Metanephros (tissue), 2 donors: ENCODE measurements at places on chromosomes 13 and 19. TPM values are rescaled to one million over a fixed set of nuclear protein-coding genes. Genes with fewer than 3 reads are reported as not detected.

The CGB3 gene
- total RNA-seq, result not detected

The RUBCNL gene
- total RNA-seq, result 6.1 TPM

The SLC6A16 gene
- 3.2 TPM for total RNA-seq

The THSD8 gene
- not detected for total RNA-seq

The CELF5 gene
- total RNA-seq, result 0.58 TPM

The PCDH17 gene
- total RNA-seq, result 32.4 TPM

The CGB7 gene
- 1.3 TPM for total RNA-seq

The PCCA gene
- total RNA-seq, result 79.4 TPM

The GNG7 gene
- total RNA-seq, result 6.3 TPM

The LIM2 gene
- not detected for total RNA-seq

The EEF2 gene
- 2,441 TPM for total RNA-seq

The CD33 gene
- 3.9 TPM for total RNA-seq
